Activated naive CD8-positive, alpha-beta T cell treated with anti-CD3 and anti-CD28 coated beads for 36 hours (primary cell): ENCODE measurements at places on chromosomes 12 and 14. TPM values are rescaled to one million over a fixed set of nuclear protein-coding genes. Genes with fewer than 3 reads are reported as not detected.

DNA sequence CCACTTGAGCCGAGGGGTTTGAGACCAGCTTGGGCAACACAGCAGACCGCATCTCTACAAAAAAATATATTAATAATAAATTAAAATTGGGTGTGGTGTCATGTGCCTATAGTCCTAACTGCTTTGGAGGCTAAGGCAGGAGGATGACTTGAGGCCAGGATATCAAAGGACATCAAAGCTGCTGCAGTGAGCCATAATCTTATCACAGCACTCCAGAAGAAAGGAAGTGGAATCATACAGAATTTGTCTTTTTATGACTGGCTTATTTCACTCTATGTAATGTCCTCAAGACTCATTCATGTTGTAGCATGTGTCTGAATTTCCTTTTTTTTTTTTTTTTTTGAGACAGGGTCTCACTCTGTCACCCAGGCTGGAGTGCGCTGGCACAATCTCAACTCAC lies 43.9 kb upstream of the NUDT4 start:
- no peaks in the 10 kb centered on the region for H3K36me3 ChIP-seq
- H3K27ac ChIP-seq: no peak overlapping the region
- no peak for DNase-seq
- no peaks in the 10 kb centered on the region for H3K4me1 ChIP-seq
- H3K4me3 ChIP-seq: no peak overlapping the region

Gene GPRC5A
- total RNA-seq: 0.27 TPM

Gene SALL2
- 5.2 TPM for total RNA-seq

DNA sequence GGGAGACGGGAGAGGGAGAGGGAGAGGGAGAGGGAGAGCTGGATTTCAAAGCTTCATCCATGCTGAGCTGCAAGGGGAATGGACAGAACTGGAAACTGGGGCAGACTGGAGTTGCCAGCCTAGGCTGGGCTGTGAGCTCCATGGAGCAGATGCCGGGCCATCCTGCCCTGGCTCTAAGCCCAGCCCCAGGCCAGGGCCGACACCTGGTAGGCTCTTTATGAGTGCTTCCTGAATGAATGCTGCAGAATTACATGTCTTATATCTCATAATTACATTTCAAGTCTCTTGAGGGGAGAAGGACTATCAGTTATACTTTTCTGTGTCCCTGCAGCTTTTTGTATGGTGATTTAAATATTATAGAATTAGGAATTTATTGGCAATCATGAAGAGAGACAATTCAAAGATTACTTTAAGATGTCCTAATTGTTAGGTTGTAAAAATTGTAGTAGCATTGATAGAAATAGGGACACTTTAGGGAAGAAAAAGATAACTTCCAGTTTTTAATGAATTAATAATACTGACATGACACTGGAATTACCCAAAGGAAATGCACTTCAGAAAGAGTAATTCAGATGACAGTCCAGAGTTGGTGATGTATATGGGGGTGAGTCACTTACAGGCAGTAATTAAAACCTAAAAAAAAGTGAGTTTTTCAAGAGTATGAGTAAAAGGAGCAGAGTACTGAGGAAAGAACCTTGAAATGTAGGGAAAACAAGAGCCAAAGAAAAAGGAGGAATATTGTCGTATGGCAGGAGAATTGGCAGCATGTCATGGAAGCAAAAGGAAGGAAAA lies 29.0 kb downstream of the SCYL2 start:
- no peak for DNase-seq
- H3K4me3 ChIP-seq: no peak overlapping the region
- H3K27me3 ChIP-seq: no peaks in the 10 kb centered on the region
- H3K36me3 ChIP-seq: peaks cover 40% of the 10 kb centered on the region
- no peaks in the 10 kb centered on the region for H3K4me1 ChIP-seq
- H3K27ac ChIP-seq: no peak overlapping the region

- H3K27ac ChIP-seq: no peak overlapping the region
- no peak for DNase-seq
- H3K27me3 ChIP-seq: peaks cover 13% of the 10 kb centered on the region
- peaks cover 10% of the 10 kb centered on the region for H3K4me1 ChIP-seq
- H3K4me3 ChIP-seq: no peak overlapping the region
- no peaks in the 10 kb centered on the region for H3K36me3 ChIP-seq
Observed at GRCh38 chr12:24425601-24425970, 476.1 kb upstream of the SOX5 start.

Gene KLRK1
- 114 TPM for total RNA-seq

GRCh38 chr12:91333966-91334365 lies 151.3 kb upstream of the DCN start:
- DNase-seq: no peak
- H3K4me1 ChIP-seq: no peaks in the 10 kb centered on the region
- no peak overlapping the region for H3K27ac ChIP-seq
- peaks cover 21% of the 10 kb centered on the region for H3K27me3 ChIP-seq
- no peaks in the 10 kb centered on the region for H3K36me3 ChIP-seq

DNA sequence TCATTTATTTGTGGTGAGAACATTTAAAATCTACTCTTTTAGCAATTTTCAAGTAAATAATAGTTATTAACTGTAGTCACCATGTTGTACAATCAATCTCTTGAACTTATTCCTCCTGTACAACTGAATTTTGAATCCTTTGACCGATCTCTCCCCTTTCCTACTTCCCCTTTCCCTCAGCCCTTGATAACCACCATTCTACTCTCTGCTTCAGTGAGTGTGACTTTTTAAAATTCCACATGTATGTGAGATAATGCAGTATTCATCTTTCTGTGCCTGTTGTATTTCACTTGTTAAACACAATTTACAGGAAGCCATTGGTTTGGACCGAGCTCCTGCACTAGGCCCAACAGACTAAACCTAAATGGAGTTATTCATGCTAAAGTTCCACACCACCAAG lies 458.9 kb upstream of the PDE3A start:
- no peak for DNase-seq
- no peak overlapping the region for H3K4me3 ChIP-seq
- peaks cover 6% of the 10 kb centered on the region for H3K4me1 ChIP-seq
- no peaks in the 10 kb centered on the region for H3K36me3 ChIP-seq
- peaks cover 3% of the 10 kb centered on the region for H3K27me3 ChIP-seq
- no peak overlapping the region for H3K27ac ChIP-seq

DNA sequence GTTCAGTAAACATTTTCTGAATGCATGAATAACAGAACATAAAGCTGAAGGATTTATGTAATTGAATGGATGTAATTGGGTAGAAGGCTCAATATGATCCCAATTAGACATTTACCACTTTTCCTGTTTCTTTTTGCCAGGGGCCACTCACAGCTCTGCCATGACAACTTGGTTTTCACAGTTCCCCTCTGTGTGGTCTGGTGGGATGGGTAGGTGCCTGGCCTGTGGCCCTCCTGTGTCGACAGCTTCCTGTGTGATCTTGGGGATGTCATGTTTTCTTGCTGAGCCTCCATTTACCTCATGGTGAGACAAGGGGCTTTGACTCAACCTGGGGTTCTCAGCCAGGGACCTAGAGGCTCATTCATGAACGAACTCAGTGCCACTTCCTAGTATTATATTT lies 12.6 kb upstream of the SERPINA10 start:
- no peaks in the 10 kb centered on the region for H3K4me1 ChIP-seq
- H3K4me3 ChIP-seq: no peak overlapping the region
- DNase-seq: no peak
- no peak overlapping the region for H3K27ac ChIP-seq
- H3K27me3 ChIP-seq: peaks cover 3% of the 10 kb centered on the region

DNA sequence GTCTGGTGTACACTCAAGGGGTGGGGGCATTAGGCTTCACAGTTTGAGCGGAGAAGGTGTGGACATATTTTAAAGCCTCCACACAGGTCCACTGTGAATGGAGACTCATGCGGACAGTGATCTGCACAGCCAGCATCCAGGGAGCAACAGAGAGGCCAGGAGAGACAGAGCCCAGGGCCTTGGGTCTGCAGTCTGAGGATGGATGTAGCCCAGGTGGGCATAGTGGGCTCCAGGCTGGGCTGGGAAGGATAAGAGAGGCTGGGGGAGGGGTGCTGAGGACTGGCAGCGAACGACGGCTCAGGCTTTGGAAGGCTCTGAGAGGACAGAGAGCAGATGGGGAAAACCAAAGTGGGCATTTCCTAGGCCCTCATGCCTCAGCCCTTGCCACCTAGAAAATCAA lies 128.8 kb downstream of the PAPOLA start:
- peaks cover 5% of the 10 kb centered on the region for H3K27me3 ChIP-seq
- DNase-seq: no peak
- H3K4me1 ChIP-seq: no peaks in the 10 kb centered on the region
- H3K27ac ChIP-seq: no peak overlapping the region
- H3K36me3 ChIP-seq: no peaks in the 10 kb centered on the region
- H3K4me3 ChIP-seq: no peak overlapping the region

- H3K4me3 ChIP-seq: no peak overlapping the region
- H3K27me3 ChIP-seq: no peaks in the 10 kb centered on the region
- no peak for DNase-seq
Observed at GRCh38 chr12:112239881-112240280, 114.5 kb downstream of the TRAFD1 start.

DNA sequence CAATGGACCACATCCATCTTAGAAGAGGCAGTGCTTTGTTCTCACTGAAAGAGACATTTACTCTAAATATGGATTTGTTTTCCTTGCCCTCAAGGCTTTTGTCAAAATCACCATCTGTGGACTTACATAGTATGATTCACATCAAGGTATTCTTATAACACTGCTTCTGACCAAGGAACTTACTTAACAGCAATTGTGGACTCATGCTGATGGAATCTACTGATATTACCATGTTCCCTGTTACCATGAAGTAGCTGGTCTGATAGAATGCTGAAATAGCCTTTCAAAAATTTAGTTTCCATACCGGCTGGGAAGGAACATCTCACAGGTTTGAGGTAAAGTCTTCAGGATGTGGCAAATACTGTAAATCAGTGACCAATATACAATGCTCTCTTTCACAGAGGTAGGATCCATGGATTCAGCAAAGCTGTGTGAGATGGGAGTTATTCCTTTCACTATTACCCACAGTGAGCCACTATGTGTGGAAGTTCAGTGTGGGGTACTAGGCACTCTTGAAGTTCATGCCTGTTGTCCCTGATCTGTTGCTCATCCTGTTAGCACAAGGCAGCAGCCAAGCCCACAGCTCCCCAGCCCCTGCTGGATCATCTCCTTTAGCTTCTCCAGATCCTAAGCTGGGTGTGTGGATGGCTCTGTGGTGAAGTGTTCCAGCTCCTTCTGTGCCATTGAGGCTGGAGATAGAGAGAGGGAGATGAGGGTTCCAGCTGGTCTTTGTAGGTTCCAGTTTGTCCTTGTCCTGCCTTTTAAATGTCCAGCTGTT lies 126.4 kb downstream of the ATP23 start:
- no peaks in the 10 kb centered on the region for H3K4me1 ChIP-seq
- no peaks in the 10 kb centered on the region for H3K36me3 ChIP-seq
- no peak overlapping the region for H3K27ac ChIP-seq
- no peak for DNase-seq
- H3K27me3 ChIP-seq: no peaks in the 10 kb centered on the region

DNA sequence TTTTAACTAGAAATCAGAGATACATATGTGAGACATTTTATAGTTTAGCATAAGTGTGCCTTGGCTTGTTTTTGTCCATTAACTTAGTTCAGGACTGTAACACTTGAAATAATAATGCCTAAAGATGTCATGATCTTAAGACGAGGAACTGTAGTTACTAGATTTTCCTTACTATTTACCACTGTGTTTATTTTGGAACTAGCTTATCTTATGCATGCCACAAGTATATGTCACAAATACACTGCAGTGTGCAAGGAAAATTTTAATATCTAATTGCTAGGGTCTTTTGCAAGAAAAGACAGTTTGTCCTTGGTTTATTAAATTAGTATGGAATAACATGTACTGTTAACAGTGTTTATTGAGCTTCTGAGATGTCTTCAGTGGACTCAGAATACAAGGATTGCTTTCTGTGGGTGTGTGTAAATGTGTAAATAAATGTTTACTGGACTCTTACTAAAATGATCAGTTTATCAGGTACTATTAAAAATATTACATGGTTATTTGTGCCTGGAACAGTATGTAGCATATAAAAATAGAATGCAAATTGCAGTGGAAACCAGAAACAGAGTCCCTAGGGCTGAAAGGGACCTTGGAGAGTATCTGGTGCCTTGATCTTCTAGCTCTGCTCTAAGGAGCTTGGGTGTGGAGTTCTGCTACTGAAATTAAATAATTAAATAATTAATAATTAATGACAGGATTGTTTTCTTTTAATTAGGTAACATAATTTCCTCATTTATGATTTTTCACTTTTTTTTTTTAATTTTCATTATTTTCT lies 58.1 kb downstream of the FGD4 start:
- H3K4me3 ChIP-seq: no peak overlapping the region
- H3K36me3 ChIP-seq: no peaks in the 10 kb centered on the region
- no peak overlapping the region for H3K27ac ChIP-seq
- peaks cover 3% of the 10 kb centered on the region for H3K27me3 ChIP-seq
- H3K4me1 ChIP-seq: no peaks in the 10 kb centered on the region

DNA sequence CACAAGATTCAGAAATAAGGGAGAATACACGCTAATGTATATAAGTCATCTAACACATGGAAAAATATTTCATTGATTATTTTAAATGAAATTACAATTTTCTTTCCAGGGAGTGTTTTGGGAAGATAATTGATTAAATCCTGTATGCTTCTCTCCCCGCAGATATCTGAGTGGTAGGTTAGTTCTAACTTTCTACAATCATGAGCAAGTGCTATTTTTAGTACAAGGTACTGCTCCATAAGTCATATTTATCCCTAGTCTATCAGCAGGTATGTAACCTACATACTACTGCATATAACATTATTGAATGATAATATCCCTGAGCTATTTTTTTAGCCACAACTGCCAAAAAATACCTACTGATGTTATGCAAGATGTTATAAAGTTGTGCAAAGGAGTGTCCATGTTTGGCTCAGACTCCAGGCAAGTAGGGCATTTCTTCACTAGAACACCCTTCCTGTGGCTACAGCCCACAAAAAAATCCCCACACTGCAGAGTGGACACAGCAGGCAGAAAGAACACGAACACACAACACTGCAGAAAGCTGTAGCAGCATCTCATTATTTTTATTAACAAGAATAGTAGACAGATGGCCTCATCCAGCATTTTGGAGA lies 87.0 kb downstream of the SEC23A start:
- H3K27me3 ChIP-seq: no peaks in the 10 kb centered on the region
- peaks cover 11% of the 10 kb centered on the region for H3K36me3 ChIP-seq
- H3K4me1 ChIP-seq: no peaks in the 10 kb centered on the region
- no peak for DNase-seq

Gene RIPK3
- total RNA-seq: 5.4 TPM

GRCh38 chr12:22916815-22917214 lies 291.8 kb downstream of the ETNK1 start:
- no peaks in the 10 kb centered on the region for H3K27me3 ChIP-seq
- no peak overlapping the region for H3K4me3 ChIP-seq
- H3K36me3 ChIP-seq: no peaks in the 10 kb centered on the region
- no peak overlapping the region for H3K27ac ChIP-seq

DNA sequence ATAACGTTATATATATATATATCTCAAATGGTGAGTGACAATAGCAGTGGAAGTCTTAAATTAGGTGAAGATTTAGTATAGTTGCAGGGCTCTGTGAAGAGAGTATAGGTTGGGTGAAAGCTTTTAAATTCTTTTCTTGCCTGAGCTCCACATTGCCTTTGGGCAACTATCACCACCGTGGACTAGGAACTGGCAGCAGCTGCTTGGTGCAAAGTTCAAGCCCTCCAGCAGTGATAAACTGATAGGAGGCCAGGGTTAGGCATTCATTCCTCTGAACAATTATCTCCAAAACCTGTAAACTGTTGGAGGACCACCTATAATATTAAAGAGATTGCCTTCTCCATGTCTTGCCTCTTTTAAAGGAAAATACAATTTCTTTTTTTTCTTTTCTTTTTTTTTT lies 91.2 kb upstream of the ATXN7L3B start:
- H3K4me1 ChIP-seq: no peaks in the 10 kb centered on the region
- no peaks in the 10 kb centered on the region for H3K27me3 ChIP-seq
- no peak overlapping the region for H3K4me3 ChIP-seq
- no peak overlapping the region for H3K27ac ChIP-seq

- no peaks in the 10 kb centered on the region for H3K36me3 ChIP-seq
- peaks cover 6% of the 10 kb centered on the region for H3K4me1 ChIP-seq
- H3K4me3 ChIP-seq: no peak overlapping the region
- H3K27me3 ChIP-seq: no peaks in the 10 kb centered on the region
- no peak for DNase-seq
Observed at GRCh38 chr14:98070536-98070935, 1201.5 kb downstream of the BCL11B start.
